ENCODE measurements at places on chromosomes 2 and 18. TPM values are rescaled to one million over a fixed set of nuclear protein-coding genes. Genes with fewer than 3 reads are reported as not detected.

GRCh38 chr2:10343658-10344057 is 41.0 kb downstream of the HPCAL1 start:
- DNase-seq = no peak

Gene MYO5B
- total RNA-seq = 0.07 TPM

GRCh38 chr2:241984271-241984655 is 114.7 kb downstream of the RTP5 start:
- DNase-seq = no peak

DNA sequence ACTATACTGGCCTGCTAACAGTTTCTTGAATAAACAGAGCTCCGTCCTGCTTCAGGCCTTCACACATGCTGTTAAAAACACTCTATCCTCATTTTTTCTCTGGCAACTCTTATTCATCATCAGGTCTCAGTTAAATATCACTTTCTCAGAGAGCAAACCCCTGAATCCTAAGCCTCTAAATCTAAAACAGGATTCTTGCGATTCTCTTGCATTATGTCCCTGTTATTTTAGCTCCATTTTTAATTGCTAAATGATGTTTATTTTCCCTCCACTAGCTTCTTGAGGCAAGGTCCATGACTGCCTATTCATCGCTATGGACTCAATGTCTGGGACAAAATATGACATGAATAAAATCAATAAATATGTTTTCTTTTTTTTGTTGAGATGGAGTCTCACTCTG is 190.7 kb upstream of the SMAD7 start:
- no peak for DNase-seq

Gene EML6
- 0.83 TPM for total RNA-seq
